Epithelial cell of prostate (primary cell): ENCODE measurements at places on chromosomes 2 and 18.

- no peak for DNase-seq
Observed at GRCh38 chr2:226916669-226917068, 80.8 kb downstream of the RHBDD1 start.

DNA sequence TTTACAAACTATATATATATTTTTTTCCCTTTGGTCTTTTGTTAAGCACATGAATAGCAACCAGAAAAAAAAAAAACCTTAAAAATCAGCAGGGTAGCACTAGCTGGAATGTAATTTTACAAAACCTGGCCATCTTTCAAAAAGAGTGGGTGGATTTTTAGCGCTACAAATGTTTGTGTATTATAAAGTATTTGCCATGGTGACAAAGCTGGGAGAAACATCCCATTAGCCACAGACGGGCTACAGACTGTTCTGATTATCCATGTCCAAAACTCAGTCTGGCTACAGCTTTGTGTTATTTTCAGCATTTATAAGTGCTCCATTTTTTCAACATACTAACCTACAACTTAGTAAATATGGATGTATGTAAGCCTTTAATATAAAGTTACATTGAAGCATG, 249.5 kb upstream of the TANK start:
- DNase-seq = no peak

GRCh38 chr18:47420130-47420529, 168.7 kb upstream of the SKOR2 start:
- no peak for DNase-seq

GRCh38 chr2:111239107-111239506, 118.4 kb downstream of the BCL2L11 start:
- DNase-seq = no peak

DNA sequence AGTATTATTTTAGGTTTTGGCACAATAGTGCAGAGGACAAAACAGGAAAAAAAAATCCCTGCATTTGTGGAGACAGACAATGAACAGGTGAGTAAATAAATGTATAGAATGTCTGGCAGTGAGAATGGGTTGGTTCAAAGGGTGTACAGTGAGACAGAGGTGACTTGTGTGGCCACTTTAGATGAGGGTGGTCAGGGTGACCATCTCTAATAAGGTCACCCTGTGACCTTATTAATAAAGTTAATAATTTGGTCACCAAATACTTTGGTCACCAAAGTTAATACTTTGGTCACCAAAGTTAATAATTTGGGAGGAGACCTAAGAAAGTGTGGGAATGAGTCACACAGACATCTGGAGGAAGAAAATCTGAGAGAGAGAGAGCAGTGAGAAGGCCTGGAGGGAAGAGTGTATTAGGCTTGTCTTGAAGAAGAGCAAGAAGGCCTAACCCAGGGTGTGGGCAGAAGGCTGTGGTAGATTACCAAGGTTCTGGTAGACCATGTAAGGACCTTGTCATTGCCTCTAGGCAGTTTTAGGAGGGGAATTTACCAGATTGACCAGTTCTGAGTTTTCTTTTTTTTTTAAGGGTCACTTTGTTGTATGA, 1368.4 kb upstream of the CELF4 start:
- DNase-seq = no peak

- DNase-seq = no peak
Observed at GRCh38 chr2:118255301-118255700, 167.0 kb downstream of the INSIG2 start.

- no peak for DNase-seq
Observed at GRCh38 chr2:61959381-61960293, 54.2 kb downstream of the COMMD1 start.

GRCh38 chr2:69625078-69625795, 18.3 kb downstream of the AAK1 start:
- DNase-seq = no peak

GRCh38 chr2:148660999-148661398, 16.4 kb downstream of the EPC2 start:
- DNase-seq = no peak

DNA sequence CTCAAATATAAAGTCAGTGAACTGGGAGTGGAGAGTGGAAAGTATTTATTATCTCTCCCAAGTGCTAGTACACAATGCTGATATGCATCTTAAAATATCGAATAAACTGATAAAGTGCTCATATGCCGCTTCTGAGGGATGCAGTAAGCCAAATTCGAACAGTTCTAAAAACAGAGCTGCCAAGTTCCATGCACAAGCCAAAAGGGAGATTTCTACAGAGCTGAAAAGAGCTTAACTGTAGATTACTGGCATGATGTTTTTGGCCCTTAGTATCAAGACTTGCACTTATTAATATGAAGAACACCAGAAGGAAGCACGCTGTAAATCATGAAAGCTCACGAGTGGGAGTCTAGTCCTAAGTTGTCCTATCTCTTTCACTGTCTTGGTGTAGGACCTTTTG, 7.9 kb downstream of the TMEFF2 start:
- no peak for DNase-seq
